Activated T-helper 17 cell treated with anti-CD3 and anti-CD28 coated beads, Interleukin-2, amount 50 U/mL, for 72 hours (primary cell): ENCODE measurements at places on chromosomes 4 and X. TPM values are rescaled to one million over a fixed set of nuclear protein-coding genes. Genes with fewer than 3 reads are reported as not detected.

- no peak for ATAC-seq
These were observed 24.7 kb downstream of the SH3KBP1 start for GRCh38 chrX:19862634-19863211.

DNA sequence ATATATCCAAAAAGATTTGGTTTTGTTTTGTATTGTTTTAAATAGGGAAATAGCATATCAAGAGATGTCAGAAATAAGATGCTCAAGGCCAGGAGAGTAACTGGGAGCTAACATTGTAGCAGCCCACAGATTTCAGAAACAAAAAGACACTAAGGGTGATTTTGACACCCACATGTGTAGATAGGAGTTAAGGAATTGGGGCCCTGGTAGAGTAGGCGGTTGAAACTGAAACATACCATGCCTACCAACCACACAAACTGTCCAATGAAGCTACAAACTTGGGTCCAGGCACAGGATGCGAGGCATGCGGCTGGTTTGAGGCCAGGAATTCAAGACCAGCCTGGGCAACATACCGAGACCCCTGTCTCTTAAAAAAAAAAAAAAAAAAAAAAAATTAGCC lies 6.3 kb upstream of the HSPA4L start:
- ATAC-seq = no peak

DNA sequence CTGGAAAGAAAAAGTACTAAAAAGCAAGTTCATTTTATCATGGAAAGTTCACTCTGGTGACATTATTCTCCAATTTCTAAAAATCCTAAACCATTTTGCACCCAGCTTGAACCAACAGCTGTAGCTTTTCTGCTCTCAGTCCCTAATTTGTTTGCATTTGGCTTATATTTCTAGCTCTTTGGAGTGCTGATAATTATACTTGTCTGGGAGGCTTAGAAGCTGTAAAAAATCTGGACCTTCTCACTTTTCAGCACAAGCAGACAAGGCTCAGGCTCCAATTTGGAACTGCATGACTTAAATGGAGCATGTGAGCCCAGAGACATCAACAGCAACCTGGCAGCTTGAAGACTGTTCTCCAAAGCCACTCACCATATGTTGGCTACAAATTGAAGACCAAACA lies 170.9 kb upstream of the PCDH18 start:
- ATAC-seq = no peak

GRCh38 chrX:141402897-141403610 lies 160.7 kb upstream of the SPANXC start:
- no peak for ATAC-seq

DNA sequence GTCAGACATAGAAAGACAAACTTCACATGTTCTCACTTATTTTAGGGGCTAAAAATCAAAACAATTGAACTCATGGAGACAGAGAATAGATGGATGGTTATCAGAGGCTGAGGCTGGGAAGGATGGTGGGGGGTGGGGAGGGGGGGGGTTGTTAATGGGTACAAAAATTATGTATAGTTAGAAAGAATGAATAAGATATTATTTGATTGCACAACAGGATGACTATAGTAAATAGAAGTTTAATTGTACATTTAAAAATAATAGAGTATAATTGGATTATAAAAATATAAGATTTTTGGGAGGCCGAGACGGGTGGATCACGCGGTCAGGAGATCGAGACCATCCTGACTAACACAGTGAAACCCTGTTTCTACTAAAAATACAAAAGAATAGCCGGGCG lies 33.3 kb downstream of the CORIN start:
- ATAC-seq = no peak

- ATAC-seq = no peak
These were observed 167.4 kb upstream of the TACR3 start for GRCh38 chr4:103887191-103887590.

DNA sequence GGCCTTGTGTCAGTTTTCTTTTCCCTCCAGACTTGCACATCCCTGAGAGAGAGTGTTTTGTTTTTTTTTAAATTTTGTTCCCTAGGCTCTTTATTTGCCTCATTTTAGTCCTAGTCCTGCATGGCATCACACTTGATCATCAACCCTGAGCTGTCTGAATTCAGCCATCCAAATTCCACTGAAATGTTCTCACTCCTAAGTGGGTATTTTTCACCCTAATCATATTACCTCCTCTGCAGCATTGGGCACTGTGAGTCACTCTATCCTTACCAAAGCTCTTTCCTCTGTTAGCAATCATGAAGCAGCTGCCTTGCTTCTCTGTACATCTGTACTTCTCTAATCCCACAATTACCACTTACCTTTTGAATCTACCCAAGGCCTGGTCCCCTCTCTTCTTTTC lies 356.6 kb upstream of the MAGEB2 start:
- no peak for ATAC-seq

Gene CTAG2
- not detected for total RNA-seq
